ENCODE measurements at places on chromosomes 11 and 22.

DNA sequence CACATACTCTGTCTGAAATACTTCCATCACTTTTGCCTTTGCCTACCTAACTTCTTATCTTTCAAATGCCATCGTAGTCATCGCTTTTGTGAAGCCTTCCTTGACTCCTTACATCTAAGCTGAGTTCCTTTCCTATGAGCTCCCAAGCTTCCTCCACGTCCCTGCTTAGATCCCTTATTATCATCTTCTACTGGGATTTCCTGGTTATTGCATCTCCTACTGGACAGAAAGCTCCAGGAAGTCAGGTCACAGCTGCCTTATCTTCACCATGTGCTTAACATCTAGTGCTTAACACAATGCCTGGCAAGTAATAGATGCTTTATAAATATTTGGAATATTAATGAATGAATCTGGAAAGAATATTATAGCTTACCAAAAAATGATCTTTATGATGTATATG, 5.9 kb downstream of the YPEL4 start:
- no peak for DNase-seq

DNA sequence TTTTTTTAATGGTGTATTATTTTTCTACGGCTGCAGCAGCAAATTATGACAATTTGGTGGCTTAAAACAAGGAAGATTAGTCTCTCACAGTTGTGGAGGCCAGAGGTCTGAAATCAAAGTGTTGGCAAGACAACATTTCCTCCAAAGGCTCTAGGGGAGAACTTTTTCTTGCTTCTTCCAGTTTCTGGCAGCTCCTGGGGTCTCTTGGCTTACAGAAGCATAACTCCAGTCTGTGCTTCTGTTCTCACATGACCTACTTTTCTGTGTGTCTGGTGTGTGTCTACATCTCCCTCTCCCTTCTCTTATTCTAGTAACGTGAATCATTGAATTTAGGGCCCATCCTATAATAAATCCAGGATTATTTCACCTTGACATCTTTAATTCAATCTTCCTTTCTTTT, 551.9 kb upstream of the LUZP2 start:
- DNase-seq, result no peak

GRCh38 chr11:119567688-119568582, 145.0 kb upstream of the THY1 start:
- DNase-seq, result no peak

- DNase-seq, result no peak
Observed at GRCh38 chr22:35605369-35605680, 11.8 kb downstream of the MB start.

Measured in HL-60 (cell line).